ENCODE measurements at places on chromosomes 2 and 18.

DNA sequence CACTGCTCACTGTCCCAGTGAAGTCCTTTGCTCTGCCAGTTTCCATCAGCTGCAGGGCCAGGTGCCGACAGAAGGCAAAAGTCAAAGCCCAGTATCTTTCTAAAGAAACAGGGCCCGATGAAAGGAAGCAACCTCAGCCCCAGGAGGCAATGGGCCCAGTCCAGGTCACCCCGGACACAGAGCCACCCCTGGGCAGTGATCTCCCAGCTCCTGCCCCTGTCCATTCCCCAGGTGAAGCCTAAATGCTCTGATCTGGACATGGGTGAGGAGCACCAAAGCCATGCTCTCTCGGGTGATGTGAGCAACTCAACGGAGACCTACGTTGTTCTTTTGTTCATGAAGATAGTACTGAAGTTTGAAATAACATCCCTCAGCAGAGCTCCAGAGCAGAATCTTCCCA, 61.6 kb downstream of the HDAC4 start:
- DNase-seq, result no peak

DNA sequence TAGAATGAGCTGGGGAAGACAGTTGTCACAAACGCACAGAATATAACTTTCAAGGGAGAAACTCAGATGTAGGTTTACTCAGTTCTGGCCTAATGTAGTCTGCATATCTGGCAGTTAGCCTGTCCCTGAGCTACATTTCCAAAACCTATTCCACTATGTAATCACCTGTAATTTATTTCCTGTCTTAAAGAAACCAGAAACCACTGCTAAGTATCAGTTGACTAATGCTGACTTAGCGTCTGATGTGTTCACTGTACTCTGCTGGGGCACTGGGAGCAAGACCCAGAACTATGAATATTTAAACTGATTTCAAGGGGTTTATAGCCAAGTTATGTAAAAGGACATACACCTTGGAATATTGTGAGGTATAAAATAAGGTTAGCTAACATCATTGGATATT, 1995.2 kb upstream of the PIK3C3 start:
- DNase-seq, result no peak

DNA sequence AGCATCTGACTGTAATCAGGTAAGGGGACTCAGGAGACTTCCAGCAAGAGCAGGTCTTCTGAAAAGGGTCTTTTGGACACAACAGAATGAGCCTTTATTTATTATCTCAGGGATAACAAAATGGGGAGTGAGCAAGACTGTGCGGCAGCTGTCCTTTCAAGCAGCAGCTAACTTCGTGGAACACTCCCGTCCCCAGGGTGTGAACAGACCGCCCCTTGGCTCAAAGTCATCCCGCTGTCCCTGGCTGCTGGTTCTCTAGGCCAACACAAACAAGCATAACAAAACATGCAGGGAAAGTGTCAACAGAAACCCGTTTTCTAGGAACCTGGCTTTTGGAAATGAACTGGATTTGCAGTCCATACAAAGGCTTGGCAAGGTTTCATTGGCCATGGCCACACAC, 787.9 kb upstream of the FANCL start:
- no peak for DNase-seq

- DNase-seq, result no peak
Observed at GRCh38 chr2:70482401-70482800, 71.2 kb downstream of the TGFA start.

DNA sequence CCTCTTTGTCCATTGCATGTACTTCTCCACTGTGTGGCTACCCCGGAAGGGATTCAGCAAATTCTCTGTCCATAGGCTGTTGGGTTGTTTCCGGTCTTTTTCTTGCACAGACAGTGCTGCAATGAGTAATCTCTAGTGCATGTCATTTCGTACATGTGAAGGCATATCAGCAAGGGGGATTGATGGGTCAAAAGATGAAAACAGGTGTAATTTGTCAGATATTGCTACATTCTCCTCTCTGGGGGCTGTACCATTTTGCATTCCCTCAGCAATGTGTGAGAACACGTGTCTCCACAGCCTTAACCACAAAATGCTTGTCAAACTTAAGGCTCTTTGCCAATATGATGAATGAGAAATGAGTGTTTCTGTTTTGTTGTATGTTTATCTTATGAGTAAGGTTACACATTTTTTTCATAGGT, 60.5 kb downstream of the KLHL29 start:
- DNase-seq, result no peak

GRCh38 chr2:14535156-14535555, 97.4 kb upstream of the LRATD1 start:
- DNase-seq, result no peak

DNA sequence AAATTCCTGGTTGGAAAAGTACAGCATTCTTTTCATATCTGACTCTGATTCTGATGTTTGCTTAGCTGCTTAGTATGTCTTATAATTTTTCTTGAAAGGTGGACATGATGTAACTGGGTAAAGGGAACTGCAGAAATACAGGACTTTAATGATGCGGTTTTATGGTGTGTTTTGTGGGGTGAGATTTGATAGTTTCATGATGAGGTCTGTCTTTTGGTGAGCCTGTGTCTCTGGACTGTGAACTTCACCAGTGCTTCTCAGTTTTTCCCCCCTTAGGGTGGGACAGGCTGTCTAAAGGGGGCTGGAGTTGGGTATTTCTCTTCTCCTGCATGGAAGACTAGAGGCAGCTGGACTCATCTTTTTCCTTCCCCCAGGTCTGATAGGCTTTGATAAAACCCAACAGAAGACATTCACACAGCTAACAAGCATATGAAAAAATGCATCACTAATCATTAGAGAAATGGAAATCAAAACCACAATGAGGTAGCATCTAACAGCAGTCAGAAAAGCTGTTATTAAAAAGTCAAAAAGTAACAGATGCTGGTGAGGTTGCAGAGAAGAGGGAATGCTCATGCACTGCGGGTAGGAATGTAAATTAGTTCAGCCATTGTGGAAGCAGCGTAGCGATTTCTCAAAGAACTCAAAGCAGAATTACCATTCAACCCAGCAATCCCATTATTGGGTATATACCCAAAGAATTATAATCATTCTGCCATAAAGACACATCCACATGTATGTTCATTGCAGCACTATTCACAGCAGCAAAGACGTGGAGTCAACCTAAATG, 77.6 kb downstream of the EPC2 start:
- DNase-seq, result no peak

DNA sequence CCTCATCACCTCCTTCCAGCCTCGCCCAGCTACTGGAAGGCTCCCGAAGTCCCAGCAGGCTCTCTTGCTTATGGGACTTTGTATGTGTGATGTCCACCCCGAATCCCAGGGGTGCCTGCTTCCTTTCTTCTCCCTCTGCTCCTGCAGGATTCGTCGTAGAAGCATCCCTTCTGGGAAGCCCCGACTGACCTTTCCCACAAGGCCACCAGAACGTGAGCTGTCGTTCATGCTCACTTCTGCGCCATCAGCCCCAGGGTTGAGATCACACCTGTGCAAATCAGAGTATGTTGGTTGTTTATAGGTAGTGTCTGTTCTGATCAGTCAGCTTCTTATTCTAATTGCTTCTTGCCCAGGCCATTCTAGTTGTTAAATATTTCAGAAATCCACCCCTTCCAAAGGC, 101.8 kb downstream of the HS1BP3 start:
- no peak for DNase-seq

- no peak for DNase-seq
Observed at GRCh38 chr2:199064201-199064600, 393.5 kb downstream of the SATB2 start.

GRCh38 chr18:23934252-23934651, 80.3 kb upstream of the TTC39C start:
- DNase-seq, result no peak

GRCh38 chr2:239349453-239350135, 51.2 kb downstream of the HDAC4 start:
- no peak for DNase-seq

DNA sequence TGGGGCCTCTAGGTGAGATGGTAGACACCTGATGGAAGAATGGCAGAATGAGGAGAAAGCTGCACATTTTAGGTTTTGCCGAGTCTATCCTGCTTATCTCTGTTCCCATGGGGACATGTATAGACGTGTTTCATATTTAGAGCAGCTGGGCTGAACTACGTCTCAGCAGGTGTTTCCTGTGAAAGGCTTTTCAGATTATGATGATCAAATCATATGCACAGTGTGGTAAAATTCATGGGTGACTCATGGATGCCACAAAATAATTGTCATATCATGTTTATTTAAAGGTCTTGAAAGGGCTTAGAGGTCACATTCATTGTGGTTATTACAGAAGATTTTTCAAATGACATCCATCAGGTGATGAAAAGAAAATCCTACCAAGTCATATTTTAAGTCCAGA, 90.5 kb downstream of the ICOS start:
- no peak for DNase-seq

- no peak for DNase-seq
Observed at GRCh38 chr2:11749646-11750349, 3.4 kb downstream of the LPIN1 start.

- no peak for DNase-seq
Observed at GRCh38 chr2:230412846-230413245, 3.2 kb upstream of the SP100 start.

DNA sequence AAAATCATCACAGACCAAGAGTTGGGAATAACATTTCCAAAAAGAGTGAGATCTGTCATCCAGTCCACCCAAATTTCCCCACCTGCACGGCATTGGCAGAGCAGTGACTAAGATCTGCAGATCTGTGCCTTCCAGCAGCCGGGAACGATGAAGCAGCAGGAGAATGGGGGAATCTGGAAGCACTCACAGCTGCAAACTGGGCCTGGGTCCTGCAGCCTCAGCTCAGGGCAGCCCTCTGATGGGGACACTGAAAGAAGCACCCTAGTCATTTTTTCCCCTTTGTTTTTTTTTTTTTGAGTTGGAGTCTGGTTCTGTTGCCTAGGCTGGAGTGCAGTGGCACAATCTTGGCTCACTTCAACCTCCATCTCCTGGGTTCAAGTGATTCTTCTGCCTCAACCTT, 4.4 kb upstream of the SAG start:
- DNase-seq, result no peak

DNA sequence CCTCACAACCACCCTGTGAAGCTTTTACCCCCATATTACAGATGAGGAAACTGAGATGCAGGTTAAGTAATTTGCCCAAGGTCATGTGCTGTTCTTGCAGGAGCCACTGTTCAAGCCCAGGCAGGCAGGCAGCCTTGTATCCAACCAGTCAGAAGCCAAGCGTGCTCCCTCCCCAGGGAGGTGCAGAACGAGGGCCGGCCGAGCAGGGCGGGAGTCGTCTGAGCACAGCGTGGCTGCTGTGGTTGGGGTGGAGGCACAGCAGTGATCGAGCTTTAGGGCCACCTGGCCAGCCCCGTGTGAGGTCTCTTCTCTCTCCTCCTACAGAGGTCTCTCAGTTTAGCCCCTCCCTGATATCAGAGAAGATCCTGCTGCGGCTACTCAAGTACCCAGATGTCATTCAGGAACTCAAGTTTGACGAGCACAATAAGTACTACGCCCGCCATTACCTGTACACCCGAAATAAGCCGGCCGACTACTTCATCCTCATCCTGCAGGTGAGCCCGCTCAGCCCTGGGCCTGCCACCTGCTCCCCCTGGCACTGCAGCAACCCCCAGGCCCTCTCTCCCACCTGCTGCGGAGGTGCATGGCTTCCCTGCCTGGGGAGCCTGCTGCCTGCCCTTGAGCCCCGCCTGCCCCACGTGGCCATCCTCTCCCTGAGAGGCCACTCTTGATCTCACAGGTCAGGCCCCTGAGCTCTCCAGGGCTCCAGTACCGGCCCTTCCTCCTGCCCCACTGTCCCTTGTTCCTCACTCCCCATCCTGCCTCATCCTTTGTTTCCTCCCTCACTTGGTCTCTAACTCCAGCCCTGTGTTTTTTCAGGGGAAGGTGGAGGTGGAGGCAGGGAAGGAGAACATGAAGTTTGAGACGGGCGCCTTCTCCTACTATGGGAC, 17.1 kb upstream of the CNNM3 start:
- no peak for DNase-seq

DNA sequence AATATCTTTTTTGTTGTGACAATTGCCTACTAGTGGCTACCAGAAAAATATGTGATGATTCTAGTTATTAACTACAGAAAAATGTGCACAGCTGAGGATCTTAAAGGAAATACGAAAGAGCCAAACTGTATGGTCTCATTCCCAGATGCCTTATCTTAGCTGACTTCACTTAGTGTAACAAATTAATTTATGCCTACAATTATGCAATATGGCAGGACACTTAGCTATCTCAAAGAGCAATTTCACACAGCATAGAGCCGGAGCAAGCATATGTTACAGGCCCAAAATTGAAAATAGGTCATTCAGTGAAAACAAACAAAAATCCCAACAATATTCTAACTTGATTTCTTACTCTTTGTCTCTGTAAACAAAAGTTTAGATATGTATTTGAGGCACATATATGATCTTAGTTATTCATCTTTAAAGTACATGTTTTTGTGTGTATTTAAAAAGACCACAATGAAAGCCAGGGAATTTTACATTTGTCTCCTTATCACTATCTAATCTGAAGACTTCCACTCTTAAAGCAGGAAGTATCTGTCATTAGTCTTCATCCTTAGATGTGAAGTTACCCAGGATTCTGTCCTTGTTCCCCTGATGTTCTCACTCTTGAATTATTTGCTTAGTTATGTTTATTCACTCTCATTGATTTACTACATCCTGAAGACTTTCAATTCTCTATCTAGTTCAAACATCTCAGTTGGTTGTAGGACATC, 1579.0 kb upstream of the NXPH2 start:
- no peak for DNase-seq

DNA sequence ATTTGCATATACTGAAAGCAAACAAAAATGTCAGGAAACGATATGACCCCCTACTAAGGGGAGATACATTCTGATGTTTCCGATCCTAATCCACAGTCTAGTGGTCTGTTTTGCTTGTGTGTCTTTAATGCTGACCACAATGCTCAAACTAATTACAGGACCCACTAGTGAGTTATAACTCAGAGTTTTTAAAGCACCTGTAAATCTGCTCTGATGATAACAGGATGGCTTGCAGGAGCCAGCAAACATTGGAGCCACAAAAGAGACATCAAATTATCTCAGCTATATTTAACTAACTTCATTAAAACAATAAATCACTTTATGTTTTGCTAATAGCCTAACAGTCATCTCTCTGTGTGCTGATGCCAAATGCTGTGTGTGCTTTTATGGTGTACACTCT, 300.3 kb downstream of the NBAS start:
- DNase-seq, result no peak

GRCh38 chr18:59264651-59265245, 8.5 kb downstream of the RAX start:
- no peak for DNase-seq

- no peak for DNase-seq
Observed at GRCh38 chr2:96602330-96602823, 35.7 kb downstream of the KANSL3 start.

- no peak for DNase-seq
Observed at GRCh38 chr2:125961739-125962138, 694.2 kb upstream of the GYPC start.

GRCh38 chr2:112958428-112959108, 19.2 kb upstream of the IL36G start:
- DNase-seq, result peak; percentile 11

DNA sequence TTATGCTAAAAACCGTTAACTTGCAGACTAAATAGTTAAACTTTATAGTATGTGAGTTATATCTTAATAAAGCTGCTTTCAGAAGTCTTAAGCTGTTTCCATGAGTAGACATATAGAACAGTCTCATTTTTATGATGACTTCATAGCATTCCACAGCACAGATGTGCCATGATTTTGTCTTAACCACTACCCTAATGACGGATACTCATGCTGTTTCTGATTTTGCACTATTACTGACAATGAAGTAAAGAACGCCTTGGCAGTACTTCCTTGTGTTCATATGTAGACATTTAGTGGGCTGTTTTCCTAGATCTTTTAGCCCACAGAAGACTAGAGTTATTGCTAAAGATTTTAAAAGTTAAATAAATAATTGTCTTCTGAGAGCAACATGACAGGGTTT, 175.6 kb upstream of the RAB6C start:
- DNase-seq, result no peak
